Colonic mucosa (tissue), 4 donors: ENCODE measurements at places on chromosomes 12 and 14. TPM values are rescaled to one million over a fixed set of nuclear protein-coding genes. Genes with fewer than 3 reads are reported as not detected.

The NKX2-1 gene
- total RNA-seq: 0.32 TPM

The TAS2R42 gene
- total RNA-seq: not detected

The MTA1 gene
- total RNA-seq: 90.2 TPM

The IFNG-AS1 gene
- total RNA-seq: not detected

The TMEM117 gene
- total RNA-seq: 7.4 TPM

The ANKS1B gene
- 1.7 TPM for total RNA-seq

The C12orf50 gene
- not detected for total RNA-seq

The RIC8B gene
- total RNA-seq: 14.6 TPM

The GUCY2C gene
- 52.2 TPM for total RNA-seq

The NANOG gene
- not detected for total RNA-seq

The FICD gene
- 6.2 TPM for total RNA-seq

The ARHGEF40 gene
- total RNA-seq: 49.5 TPM

DNA sequence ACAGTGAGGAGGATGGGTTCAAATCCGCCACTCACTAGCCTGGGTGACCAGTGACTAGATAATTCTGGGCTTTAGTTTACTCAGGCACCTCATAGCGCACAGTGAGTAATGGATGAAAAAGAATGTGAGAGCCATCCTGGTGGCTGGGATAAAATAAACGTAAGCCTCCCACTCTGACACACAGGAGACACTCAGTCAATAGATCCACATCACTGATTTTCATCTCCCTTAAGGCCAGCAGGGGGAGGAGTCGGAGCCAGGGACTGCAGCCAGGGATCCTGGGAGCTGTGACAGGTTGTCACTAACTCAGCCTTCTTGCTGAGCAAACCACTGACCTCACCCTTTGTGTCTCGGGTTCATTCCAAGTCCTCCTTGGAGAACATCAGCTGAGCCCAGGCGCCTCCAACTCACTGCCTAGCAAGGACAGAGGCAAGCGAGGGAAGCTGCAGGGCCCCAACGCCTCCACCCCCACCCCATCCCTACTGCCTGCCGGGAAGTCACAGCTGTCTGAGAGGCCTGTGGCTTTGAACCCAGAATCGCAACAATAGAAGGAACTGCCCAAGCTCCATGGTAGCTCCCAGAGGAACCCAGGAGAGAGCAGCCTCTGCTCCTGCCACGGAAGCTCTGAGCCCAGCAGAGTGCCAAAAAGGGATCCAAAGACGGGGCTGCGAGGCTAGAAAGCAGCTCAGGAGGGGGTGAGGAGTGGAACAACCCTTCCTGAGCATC is 30.7 kb downstream of the PXN start:
- no peaks in the 10 kb centered on the region for H3K27me3 ChIP-seq
- no peak overlapping the region for H3K4me3 ChIP-seq
- DNase-seq: peak; percentile 74
- H3K27ac ChIP-seq: peak overlapping the region; percentile 73
- peaks cover 28% of the 10 kb centered on the region for H3K4me1 ChIP-seq

DNA sequence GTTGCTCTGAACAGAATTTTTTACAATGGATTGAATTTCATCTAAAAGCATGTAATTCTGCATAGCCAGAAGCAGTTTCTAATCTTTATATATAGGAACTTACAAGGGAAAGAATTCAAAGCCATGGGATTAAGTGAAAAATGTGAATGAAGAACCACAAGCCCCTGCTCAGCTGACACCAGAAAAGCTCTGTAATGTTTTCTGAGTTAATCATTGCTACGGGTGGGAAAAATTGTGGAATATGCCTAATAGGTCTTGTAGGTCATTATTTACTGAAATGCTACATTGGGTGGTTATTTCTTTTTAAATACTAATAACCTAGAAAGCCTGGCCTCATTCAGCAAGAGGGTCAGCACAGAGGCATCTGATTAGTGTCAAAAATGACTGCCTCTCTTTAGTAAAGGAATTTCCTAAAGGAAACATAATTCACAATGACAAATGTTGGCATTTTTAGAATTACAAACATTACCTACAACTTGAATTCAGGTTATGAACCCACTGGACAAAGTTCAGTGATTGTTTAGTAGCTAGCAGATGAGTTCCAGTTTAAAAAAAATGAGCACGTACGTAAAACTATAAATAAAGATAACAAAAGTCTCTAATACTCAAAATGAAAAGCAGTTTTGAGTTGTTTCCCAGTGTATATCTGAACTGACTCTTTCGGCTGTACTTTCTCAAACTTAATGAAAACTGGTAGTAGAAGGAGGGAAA is 75.3 kb downstream of the BMP4 start:
- no peak overlapping the region for H3K27ac ChIP-seq
- DNase-seq: no peak
- H3K36me3 ChIP-seq: no peaks in the 10 kb centered on the region
- H3K4me3 ChIP-seq: no peak overlapping the region

DNA sequence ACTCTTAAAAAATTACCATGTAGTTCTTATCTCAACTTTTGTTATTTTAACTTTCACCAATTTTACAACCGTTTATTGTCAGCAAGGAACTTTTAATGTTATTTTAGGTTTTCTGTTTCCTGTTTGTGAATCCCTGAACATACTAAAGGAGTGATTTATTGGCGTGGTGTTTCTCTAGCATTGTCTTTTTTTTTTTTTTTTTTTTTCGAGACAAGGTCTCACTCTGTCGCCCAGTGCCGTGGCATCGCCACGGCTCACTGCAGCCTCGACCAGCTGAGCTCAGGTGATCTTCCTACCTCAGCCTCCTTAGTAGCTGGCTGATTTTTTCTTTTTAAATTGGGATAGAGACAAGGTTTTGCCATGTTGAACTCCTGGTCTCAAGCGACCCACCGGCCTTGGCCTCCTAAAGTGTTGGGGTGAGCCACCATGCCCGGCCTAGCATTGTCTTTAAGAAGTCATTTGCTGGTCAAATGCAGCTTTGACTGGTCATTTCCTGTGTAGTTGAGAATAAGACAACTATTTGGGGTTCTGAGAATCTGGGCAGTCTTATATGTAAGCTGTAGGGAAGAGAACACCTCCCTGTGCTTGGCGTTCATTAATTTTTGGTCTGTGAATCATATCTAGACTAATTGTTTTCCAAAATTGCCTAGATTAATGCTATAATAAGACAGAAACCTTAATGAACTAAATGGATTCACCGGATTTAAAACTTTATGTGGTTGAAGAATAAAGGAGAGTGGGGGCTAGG is 2.1 kb downstream of the WASHC4 start:
- peak overlapping the region; percentile 18 for H3K4me3 ChIP-seq
- no peak overlapping the region for H3K27ac ChIP-seq
- H3K27me3 ChIP-seq: no peaks in the 10 kb centered on the region
- H3K36me3 ChIP-seq: no peaks in the 10 kb centered on the region

- no peaks in the 10 kb centered on the region for H3K4me1 ChIP-seq
- no peaks in the 10 kb centered on the region for H3K36me3 ChIP-seq
- H3K4me3 ChIP-seq: no peak overlapping the region
- DNase-seq: no peak
- peaks cover 20% of the 10 kb centered on the region for H3K27me3 ChIP-seq
These were observed 523 bp upstream of the SLC6A15 start for GRCh38 chr12:84913129-84913515.

DNA sequence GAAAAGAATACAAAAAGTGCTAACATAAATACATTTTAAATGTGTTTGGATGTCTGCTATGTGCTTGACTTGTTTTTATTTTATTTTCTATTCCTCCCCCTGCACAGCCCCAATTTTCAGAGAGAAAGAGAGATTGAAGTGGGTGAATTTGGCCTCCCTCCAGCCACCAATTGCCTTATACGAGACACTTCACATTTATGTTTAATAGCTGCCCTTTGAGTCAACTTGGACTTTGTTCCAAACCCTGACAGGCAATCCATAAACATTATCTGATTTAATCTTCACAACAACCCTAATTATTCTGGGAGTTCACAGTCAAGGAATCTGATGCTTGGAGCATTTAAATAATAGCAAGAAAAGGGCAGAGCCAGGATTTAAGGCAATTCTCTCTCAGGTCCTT is 161.7 kb downstream of the SLC15A4 start:
- H3K4me1 ChIP-seq: no peaks in the 10 kb centered on the region
- H3K27ac ChIP-seq: no peak overlapping the region
- H3K27me3 ChIP-seq: no peaks in the 10 kb centered on the region
- H3K36me3 ChIP-seq: no peaks in the 10 kb centered on the region
- no peak overlapping the region for H3K4me3 ChIP-seq
- DNase-seq: no peak

DNA sequence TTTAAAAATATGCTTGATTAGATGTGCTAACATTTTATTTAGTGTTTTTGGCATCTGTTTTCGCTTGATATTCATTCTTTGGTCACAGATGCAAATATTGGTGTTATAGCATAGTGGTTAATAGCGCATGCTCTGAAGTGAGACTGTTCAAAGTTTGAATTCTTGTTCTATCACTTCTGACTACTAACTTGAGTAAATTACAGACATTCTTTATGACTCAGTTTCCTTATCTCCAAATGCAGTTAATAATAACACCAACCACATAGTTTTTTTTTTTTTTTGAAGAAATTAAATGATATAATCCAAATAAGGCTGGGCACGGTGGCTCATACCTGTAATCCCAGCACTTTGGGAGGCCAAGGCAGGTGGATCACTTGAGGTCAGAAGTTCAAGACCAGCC is 81.0 kb downstream of the TMX1 start:
- no peaks in the 10 kb centered on the region for H3K27me3 ChIP-seq
- DNase-seq: no peak
- no peak overlapping the region for H3K27ac ChIP-seq
- no peaks in the 10 kb centered on the region for H3K4me1 ChIP-seq
- no peaks in the 10 kb centered on the region for H3K36me3 ChIP-seq
- no peak overlapping the region for H3K4me3 ChIP-seq

- no peak overlapping the region for H3K27ac ChIP-seq
- no peak for DNase-seq
- H3K4me1 ChIP-seq: peaks cover 4% of the 10 kb centered on the region
- peaks cover 2% of the 10 kb centered on the region for H3K27me3 ChIP-seq
These were observed 6.3 kb downstream of the GLI1 start for GRCh38 chr12:57465747-57466505.

- H3K4me1 ChIP-seq: no peaks in the 10 kb centered on the region
- no peaks in the 10 kb centered on the region for H3K36me3 ChIP-seq
- H3K4me3 ChIP-seq: no peak overlapping the region
- no peak for DNase-seq
- no peaks in the 10 kb centered on the region for H3K27me3 ChIP-seq
These were observed 38.1 kb upstream of the C12orf50 start for GRCh38 chr12:88067301-88067700.

DNA sequence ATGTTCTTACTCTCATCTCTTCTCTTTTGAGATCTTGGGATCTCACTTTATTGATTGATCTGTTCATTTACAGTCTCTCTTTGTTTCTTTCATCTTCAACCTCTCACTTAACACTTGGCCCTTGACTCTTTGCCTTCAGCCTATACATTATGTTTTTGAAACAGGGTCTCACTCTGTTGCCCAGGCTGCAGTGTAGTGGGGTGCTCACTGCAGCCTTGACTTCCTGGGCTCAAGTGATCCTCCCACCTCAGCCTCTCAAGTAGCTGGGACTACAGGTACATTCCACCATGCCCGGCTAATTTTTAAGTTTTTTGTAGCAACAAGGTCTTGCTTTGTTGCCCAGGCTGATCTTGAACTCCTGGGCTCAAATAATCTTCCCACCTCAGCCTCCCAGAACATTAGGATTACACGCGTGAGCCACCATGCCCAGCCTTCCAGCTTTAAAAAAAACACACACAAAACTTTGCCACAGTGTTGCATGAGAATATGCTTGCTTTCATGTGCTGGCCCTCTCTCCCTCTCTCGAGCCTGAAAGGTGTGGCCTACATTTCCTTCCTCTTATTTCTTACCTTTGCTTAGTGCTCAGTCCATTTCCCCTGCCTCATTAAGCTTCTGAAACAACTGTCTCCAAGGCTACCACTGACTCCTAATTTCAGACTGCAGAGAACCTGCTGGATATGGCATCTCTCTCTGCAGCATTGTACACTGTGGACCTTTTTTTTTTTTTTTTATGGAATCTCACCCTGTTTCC is 9.9 kb downstream of the DIP2B start:
- H3K4me3 ChIP-seq: no peak overlapping the region
- H3K27ac ChIP-seq: no peak overlapping the region
- H3K36me3 ChIP-seq: no peaks in the 10 kb centered on the region

GRCh38 chr14:89747126-89747525 is 207.4 kb downstream of the EFCAB11 start:
- DNase-seq: no peak
- H3K27me3 ChIP-seq: no peaks in the 10 kb centered on the region
- H3K4me3 ChIP-seq: no peak overlapping the region
- H3K4me1 ChIP-seq: no peaks in the 10 kb centered on the region
- H3K27ac ChIP-seq: no peak overlapping the region
- H3K36me3 ChIP-seq: no peaks in the 10 kb centered on the region

GRCh38 chr14:23286902-23287479 is 1.1 kb upstream of the HOMEZ start:
- peaks cover 4% of the 10 kb centered on the region for H3K4me1 ChIP-seq
- peak overlapping the region; percentile 70 for H3K4me3 ChIP-seq
- H3K27ac ChIP-seq: peak overlapping the region; percentile 99

DNA sequence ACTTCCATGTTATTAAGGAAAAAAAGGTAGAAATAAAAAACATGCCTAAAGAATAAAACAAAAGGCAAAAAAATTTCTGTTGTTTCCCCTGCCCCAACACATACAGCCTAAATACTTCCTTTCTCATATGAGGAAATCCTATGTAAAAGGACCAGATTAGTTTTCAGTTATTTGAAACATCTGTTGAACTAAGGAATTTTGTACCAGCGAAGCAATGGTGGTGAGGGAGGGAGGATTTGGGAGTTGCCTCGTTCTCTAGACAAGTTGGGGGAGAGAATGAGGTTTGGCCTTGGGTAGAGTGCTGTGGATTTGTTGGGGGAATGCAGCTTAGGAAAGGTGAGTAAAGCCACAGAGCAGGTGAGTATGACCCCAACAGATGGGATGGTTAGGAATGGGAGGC is 141.5 kb upstream of the RFLNA start:
- H3K4me1 ChIP-seq: no peaks in the 10 kb centered on the region
- H3K4me3 ChIP-seq: no peak overlapping the region
- H3K36me3 ChIP-seq: no peaks in the 10 kb centered on the region
- no peak for DNase-seq
- H3K27me3 ChIP-seq: no peaks in the 10 kb centered on the region

DNA sequence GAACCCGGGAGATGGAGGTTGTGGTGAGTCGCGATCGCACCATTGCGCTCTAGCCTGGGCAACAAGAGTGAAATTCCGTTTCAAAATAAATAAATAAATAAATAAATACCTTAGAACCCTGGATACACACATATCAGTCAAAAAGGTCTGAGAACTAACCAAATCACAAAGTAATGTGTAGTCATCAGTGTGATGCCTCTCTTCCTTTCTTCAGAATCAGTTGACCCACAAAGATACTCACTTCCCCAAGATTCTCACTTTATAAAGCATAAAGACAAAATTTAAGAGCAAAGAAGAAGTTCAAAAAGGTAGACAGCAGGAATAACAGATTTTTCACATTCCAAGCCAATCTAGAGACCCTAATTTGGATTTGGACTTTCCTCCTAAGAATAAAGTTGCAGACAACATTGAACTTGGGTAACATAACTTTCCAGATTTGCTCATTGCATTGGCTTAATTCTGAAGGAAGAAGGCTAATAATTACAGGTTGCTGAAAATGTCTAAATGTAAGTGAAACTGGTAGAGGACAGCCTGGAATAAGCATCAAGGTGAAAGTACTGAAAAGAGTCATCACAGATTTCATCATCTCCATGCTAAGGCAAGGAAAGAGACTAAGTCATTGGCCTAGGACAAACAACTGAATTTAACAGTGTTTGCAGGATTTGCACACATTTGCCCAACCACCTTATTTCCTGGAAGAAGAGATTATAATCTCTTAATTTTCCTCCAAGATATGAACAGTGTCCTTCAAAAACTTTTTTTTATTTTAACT is 17.4 kb downstream of the TMED10 start:
- peaks cover 4% of the 10 kb centered on the region for H3K4me1 ChIP-seq
- no peak for DNase-seq
- no peak overlapping the region for H3K27ac ChIP-seq
- no peaks in the 10 kb centered on the region for H3K27me3 ChIP-seq
- H3K4me3 ChIP-seq: no peak overlapping the region
